NCI-H2107 (cell line): ENCODE measurements at places on chromosomes 3 and 15.

DNA sequence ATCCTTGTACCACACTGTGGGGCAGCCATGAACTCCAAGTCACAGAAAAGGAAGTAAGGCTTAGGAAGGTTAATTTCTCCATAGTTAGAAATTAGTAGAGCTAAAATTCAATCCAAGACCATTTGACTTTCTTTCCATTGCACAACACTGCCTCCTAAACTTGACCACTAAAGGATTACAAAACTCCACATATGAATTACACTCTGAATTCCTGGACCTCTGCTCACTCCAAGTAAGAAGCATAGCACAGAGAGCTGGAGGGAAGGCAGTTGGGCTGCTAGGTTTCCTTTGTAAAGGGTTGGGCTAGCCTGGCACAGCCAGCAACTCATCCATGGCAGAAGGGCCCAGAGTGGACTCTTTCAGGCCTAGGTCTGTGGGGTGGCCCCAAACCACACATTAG lies 134.4 kb downstream of the MYLK start:
- no peak for DNase-seq

- no peak for DNase-seq
These were observed 375.1 kb downstream of the FOXP1 start for GRCh38 chr3:71208211-71209095.

GRCh38 chr3:16066975-16067374 lies 107.5 kb upstream of the GALNT15 start:
- no peak for DNase-seq

GRCh38 chr15:97177151-97177577 lies 783.3 kb upstream of the ARRDC4 start:
- no peak for DNase-seq

DNA sequence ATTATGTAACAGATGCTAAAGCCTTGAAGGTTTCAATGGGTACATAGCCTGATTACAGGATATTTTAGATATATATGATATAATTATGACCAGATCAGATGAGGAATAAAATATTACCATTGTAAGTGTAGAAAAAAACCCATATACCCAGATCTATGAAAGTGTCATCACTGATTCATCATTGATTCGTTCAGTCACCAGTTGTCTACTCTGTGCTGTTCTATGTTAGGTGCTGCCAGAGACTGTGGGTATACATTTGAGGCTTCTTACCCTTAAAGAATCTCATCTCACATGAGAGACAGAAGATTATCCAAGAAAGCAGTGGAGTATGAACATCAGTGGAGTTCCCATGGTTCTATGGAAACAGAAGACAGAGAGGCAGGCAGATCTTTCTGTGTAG lies 92.2 kb downstream of the MBNL1 start:
- no peak for DNase-seq

GRCh38 chr15:83984601-83985000 lies 251.0 kb upstream of the GOLGA6L4 start:
- DNase-seq = no peak

DNA sequence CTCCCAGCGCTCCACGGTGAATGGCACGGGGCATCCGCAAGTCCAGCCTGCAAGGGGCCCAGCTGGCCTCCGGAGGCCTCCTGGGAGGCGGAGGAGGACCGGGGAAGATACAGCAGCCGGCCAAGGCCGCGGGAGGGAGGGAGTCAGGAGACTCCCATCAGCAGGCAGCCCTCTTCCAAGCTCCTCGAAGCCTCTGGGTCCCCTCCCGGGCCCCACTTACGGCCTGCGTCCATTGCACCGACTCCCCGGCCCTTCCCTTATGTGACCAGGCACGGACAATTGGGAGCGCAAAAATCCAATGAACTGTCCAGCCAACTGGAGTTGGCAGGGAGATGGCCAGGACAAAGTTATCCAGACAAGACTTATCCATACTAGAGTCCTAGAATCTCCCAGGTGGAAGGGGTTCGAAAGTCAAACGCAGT lies 668 bp downstream of the MFGE8 start:
- no peak for DNase-seq

DNA sequence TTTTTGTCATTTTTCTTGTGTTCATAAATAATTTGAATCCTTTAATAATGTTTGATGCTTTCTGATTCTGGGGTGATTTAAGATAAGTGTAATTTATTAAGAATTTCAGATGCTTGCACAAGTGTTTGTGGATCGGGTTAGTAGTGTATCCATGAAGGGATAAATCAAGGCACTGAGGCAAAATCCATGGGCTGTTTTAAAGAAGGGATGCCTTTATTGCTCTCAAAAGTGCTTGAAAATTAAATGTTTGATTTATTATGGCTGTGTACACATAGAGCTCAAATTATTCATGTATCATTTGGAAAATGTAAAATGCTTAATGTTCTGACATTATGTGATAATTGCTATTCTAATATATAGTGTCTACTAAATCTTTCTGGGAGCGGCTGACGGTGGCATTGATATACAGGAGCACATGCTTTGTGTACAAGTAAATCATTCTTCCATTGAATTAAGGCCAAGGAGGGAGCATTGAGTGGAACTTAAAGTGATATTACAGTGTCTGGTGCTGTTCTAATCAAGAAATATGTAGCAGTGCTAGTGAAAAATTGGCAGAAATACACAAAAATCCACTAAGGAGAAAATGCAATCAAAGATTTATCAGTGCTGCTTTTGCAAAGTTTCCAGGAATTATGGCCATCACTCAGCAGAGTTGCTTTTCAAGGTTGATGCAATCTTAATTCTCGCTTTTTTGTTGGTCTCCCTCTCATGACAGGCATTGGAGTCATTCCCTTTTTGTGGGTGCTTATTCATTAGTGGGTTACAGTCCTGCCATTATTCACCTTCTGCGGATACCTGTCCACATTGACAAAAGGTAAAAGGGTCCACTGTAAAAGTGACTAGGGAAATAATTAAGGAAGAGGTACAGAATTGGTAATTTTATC lies 181.6 kb downstream of the MFSD1 start:
- no peak for DNase-seq

DNA sequence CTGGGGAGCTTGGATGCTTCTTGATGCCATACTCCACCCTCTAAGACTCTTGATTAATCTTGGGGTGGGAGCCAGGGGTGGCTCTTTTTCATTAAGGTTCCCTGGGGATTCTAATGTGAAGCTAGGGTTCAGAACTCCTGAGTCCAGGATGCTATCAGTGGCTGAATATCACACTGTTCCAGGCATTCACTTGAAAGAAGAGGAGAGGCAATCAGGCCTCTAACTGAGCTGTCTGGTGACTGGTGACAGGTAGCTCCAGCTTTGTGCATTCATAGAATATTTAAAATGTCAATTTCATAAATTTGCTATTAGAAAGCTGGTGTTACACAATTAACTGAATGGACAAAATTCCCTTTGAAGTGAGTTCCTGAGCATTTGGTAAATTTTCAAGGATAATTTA lies 139.0 kb downstream of the CHDH start:
- DNase-seq = no peak

DNA sequence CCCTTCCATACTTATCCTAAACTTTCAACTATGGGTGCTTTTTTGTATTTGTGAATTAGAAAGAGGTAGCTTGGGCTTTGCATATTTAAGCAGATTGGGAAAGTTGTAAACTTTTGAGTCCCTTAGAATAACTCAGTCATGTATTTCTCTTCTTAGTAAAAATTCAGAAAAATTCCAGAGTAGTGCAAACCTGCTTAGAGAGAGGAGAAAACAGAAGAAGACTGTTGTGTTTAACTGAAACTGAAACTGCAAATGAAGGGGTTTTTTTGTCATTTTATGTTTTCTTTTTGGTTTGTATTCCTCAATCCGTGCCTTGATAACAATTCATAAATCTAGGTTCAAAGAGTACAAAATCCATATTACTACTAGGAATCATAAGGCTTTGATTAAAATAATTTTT lies 31.3 kb downstream of the CD200 start:
- DNase-seq = no peak

DNA sequence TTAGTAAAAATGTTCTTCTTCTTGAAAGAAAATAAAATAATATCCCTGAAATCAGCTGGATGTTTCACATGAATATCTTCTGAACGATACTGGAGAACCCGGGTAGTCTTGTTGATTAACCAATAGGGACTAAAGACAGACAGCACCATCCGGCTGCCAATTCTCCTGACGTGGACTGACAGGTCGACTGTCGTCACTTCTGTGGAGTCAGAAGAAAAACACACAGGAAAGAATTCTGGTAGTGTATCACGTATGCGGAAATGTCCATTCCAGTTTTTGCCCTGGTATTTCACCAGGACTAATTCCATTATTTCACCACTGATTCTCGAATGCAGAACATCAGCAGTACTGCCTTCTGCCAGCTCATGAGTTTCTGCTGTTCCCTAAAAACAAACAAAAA lies 144.6 kb downstream of the VPS13C start:
- no peak for DNase-seq

GRCh38 chr3:66177026-66177425 lies 43.8 kb upstream of the SLC25A26 start:
- DNase-seq = no peak

- DNase-seq = no peak
These were observed 33.5 kb downstream of the FAM98B start for GRCh38 chr15:38487378-38487777.

DNA sequence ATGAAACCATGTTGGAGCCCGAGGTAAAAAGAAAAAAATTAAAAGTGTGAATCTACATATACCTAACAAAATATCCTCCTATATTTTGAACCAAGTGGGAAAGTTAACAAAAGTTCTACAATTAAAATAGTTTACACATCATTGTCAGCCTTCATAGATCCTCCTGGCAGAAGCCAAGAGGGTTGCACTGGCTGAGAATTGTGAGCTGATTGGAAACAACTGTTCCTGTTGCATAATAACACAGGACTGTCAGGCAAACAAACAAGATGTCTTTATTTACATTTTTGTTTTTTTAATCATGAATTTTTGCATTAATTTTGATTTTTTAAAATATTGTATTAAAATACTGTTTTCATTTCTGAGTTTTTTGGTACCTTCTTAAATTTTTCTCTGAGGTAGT lies 215.2 kb upstream of the MME start:
- no peak for DNase-seq

GRCh38 chr15:98866511-98866910 lies 141.1 kb downstream of the PGPEP1L start:
- DNase-seq = no peak

DNA sequence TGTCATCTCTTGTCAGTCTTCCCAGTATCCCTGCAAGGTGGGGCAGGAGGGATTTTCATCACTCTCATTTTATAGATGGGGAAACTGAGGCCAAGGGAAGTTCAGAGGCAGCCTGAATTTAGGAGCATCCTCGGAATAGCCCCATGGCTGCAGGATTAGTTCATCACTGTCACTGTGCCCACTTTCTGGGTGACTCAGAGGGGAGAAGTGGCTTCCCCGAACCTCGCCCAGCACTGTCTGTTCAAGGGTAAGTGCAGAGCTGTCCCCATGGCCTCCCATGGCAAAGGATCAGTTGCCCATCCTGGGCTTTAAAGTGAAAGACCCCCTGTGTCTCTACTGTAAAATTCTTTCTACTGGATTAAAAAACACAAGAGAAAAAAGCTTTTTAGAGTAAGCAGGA lies 60.0 kb upstream of the SEC13 start:
- no peak for DNase-seq

GRCh38 chr3:105214590-105214989 lies 152.1 kb upstream of the ALCAM start:
- no peak for DNase-seq

GRCh38 chr15:85365980-85366379 lies 14.4 kb upstream of the AKAP13 start:
- no peak for DNase-seq

DNA sequence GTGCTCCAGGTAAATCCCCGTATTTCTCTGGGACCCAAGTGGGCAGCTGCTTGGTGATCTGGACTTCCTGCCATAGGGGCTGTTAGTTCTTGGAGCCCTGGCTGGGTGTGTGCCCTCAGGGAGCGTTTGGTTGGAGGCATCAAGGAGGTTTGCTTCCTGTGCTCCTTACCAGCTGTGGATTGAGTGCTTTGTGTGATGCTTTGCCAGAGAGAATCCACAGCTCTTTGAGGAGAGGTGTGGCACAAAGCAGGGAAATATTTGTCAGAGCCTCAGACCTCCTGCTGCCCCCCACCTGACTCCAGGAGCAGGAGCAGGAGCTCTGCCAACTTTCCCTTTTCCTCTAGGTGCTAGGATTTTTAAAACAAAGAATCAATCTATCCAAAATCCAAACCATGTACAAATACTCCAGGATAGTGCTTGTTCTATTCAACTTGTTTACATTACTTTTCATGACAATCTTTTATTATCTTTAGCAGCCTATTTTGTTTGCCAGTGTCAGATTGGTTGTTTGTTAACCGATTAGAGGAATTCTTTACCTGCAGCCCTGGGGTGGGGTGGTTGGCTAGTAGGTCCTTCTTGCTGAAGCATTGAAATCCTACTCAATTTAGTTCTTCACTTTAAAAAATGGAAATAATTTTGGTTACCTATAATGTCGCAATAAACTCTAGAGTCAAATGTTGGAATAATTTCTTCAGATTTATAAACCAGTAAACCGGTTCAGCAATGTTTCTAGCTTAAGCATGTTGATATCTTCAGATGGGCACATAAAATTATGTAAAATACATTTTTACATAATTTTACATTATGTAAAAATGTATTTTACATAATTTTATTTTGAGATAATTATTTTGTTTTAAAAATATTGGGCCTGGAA lies 2.5 kb downstream of the CTDSPL start:
- no peak for DNase-seq

- DNase-seq = peak; percentile 52
These were observed 77.8 kb downstream of the B3GNT5 start for GRCh38 chr3:183330881-183331280.

DNA sequence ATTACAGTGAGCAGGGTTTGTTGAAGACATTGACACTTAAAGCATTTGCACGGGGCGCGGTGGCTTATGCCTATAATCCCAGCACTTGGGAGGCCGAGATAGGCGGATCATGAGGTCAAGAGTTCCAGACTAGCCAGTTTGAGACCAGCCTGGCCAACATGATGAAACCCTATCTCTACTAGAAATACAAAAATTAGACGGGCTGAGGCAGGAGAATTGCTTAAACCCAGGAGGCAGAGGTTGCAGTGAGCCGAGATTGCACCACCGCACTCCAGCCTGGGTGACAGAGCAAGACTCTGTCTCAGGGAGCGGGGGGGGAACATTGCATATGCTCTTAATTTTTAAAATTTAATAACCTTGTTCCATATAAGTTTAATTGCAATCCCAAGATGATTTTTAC lies 11.9 kb downstream of the STT3B start:
- DNase-seq = no peak

GRCh38 chr3:27458929-27459328 lies 25.3 kb downstream of the SLC4A7 start:
- DNase-seq = no peak

DNA sequence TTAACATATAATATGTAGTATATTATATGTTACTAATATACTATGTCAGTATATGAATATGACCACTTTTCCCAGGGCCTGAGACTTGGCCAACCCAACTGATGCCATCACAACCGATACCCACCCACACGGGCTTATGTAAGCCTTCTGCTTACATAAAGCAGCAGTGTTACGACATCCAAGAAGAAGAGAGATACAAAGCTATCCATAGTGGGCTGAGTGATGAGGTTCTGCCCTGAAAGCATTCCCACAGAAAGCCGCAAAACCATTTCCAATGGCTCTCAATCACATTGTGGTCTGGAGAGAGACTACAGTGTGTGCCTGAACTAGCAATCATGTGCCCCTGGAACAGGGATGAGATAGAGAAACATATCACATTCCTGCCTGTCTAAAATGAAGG lies 177.9 kb downstream of the PLOD2 start:
- DNase-seq = no peak
